Heart left ventricle (tissue), 16 donors: ENCODE measurements at places on chromosomes 1 and 21.
A peak's percentile ranks its signal among the peaks of the same experiment; 100 is the strongest.

DNA sequence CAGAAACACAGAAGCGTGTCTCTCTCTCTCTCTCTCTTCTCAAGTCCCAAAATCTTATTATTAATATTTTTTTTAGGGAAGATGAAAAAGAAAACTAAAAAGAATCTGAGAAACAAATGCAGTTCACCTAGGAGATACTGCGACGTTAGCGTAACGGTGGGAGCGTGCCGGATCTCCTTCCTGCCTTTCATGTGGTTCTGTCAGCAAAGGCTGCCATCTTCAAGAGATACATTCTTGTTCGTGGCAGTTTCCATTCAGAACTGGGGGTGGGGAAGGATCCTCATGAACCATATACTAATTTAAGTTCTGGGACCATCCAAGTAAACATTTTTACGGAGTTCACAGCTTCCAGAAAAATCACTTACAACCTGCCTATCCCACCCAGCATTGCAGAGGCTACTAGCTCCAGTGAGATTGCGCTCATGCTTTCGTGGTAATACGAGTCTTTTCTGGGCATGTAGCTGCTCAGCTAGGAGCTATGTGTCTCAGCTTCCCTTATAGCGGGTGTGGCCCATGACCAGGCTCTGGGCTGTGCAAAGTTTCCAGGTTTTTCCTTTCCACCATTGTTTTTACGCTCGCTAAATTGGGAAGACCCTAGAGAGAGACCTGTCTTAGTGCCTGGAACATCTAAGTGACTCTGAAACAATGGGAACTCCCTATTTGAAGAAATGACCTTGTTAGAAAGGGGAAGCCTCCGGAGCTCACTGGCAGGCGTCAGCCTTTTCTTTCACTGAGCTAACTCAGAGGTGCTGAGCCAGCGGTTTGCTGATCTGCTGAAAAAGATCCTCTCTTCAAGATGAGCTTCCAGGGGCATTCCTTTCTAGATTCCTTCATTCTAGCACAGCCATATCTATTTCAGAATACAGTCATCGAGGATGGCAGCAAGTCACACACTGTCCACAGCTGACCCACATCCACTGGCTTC lies 17.3 kb downstream of the SLAMF1 start:
- no peak overlapping the region for H3K27ac ChIP-seq
- H3K36me3 ChIP-seq, result no peaks in the 10 kb centered on the region
- no peak overlapping the region for H3K4me3 ChIP-seq
- DNase-seq, result peak; percentile 43

DNA sequence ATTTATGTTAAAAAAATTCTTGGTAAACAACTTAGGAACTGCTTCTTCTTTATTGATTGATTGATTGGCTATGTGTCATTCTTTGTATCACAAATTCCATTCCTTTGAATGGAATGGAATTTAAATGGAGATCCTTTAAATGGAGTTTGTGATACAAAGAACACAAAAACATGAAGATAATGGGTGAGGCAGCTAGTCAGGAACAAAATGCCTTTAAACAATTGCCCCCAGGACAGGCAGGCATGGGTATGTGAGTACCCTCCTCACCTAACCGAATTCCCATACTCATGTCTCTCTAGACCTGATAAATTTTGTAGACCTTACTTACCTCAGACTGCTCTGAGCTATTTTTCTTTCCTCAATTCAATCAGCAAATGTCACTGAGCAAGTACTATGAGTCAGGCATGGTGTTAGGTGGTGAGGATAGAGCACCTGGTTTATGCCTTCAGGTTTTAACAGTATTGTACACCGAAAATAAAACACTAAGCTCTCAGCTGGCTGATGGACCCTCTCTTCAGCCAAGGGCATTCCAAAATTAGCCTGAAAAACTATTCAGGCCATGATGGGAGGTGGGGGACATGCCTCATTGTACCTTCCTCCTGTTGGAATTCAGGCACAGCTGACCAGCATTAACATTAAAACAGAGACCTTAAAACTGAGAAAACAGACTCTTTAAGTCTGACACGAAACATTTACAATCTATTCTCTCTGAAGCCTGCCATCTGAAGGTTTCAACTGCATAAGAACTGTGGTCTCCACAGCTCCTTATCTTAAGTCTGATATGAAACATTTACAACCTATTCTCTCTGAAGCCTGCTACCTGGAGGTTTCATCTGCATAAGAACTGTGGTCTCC lies 58.9 kb downstream of the OLFML3 start:
- no peaks in the 10 kb centered on the region for H3K4me1 ChIP-seq
- no peak overlapping the region for H3K4me3 ChIP-seq
- no peaks in the 10 kb centered on the region for H3K27me3 ChIP-seq

DNA sequence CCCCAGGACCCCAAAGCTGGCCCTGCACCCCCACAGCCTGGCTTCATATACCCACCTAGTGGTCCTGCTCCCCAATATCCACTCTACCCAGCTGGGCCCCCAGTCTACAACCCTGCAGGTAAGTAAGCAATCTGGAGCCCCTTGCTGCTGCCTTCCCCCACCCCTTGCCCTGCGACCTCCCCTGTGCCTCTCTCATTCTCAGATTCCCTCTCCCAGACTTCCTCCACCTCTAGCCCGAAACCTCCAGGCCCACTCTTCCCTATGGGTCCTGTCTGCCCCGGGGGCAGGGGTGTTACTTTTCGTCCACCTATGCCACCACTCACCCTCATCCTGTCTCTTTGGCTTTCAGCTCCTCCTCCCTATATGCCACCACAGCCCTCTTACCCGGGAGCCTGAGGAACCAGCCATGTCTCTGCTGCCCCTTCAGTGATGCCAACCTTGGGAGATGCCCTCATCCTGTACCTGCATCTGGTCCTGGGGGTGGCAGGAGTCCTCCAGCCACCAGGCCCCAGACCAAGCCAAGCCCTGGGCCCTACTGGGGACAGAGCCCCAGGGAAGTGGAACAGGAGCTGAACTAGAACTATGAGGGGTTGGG lies 2.9 kb downstream of the SHISA4 start:
- H3K27ac ChIP-seq, result no peak overlapping the region
- no peak overlapping the region for H3K4me3 ChIP-seq
- DNase-seq, result no peak
- H3K36me3 ChIP-seq, result peaks cover 4% of the 10 kb centered on the region
- H3K27me3 ChIP-seq, result no peaks in the 10 kb centered on the region

- no peak overlapping the region for H3K4me3 ChIP-seq
- DNase-seq, result no peak
- no peak overlapping the region for H3K27ac ChIP-seq
- H3K27me3 ChIP-seq, result no peaks in the 10 kb centered on the region
- H3K4me1 ChIP-seq, result peaks cover 15% of the 10 kb centered on the region
These were observed 8.0 kb upstream of the MACF1 start for GRCh38 chr1:39196244-39197215.

DNA sequence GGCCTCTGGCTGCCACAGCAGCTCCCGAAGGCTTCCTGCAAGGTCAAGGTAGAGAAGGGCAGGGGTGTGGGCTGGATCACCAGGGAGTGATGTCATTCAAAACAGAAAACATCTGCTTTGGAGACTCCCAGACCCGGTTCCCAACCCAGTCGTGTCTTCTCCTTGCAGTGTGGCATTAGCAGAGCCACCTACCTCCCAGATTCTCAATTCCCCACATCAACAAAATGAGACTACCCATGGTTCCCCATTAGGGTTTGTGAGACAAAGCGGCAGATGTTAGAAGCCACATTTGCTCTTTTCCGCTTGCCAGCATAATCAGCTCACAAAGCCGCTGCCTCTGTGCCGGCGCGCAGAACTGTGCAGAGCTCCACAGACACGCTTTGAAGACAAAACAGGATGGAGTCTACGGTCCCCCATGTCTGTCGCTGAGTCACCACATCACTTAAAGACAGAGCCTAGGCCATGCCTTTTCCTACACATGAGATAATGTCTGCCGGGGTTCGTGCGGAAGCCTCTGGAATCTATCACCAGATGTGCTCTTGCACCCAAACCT lies 12.5 kb downstream of the KIF17 start:
- no peaks in the 10 kb centered on the region for H3K36me3 ChIP-seq
- H3K4me1 ChIP-seq, result no peaks in the 10 kb centered on the region
- no peak overlapping the region for H3K4me3 ChIP-seq
- no peak for DNase-seq
- H3K27ac ChIP-seq, result no peak overlapping the region
- no peaks in the 10 kb centered on the region for H3K27me3 ChIP-seq

- H3K4me3 ChIP-seq, result no peak within 1 kb of the TSS
- no peaks in the 10 kb centered on the region for H3K27me3 ChIP-seq
- H3K36me3 ChIP-seq, result no peaks in the 10 kb centered on the region
- no peak within 1 kb of the TSS for H3K27ac ChIP-seq
- H3K4me1 ChIP-seq, result no peaks in the 10 kb centered on the region
These were observed at the start of gene RGS1 for GRCh38 chr1:192575499-192576189. RGS1 (plus strand) TSS chr1:192575773; CDS start chr1:192575793, 20 bp downstream.

GRCh38 chr1:67696708-67697107 lies 11.7 kb downstream of the GADD45A start:
- DNase-seq, result no peak
- H3K4me3 ChIP-seq, result no peak overlapping the region
- H3K27ac ChIP-seq, result no peak overlapping the region
- peaks cover 6% of the 10 kb centered on the region for H3K4me1 ChIP-seq
- no peaks in the 10 kb centered on the region for H3K27me3 ChIP-seq
